ENCODE measurements at places on chromosomes 7 and 10.

DNA sequence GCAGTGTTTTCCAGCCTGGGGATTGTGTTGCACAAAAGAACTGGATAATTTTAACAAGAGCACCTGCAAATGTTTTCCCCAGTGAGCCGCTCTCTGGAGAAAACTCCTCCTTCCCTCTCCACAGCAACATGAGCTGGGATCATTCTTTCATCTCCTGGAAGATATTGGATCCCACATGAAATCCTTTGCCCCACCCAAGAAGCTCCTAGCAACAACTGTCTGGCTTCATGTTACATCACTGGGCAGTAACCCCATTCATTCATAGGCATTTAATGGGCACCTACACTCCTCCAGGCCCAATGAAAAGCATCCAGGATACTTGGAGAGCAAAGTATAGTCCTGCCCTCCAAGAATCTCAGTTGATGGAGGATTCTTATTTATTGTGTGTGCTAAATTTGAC is 27.2 kb downstream of the LSM5 start:
- no peak for ATAC-seq

GRCh38 chr10:32379318-32379949 is 32.5 kb upstream of the EPC1 start:
- ATAC-seq: peak; percentile 66

- no peak for ATAC-seq
Measured at GRCh38 chr10:4028027-4028471, 243.0 kb upstream of the KLF6 start.

- ATAC-seq: no peak
Measured at GRCh38 chr7:148289630-148290029, 300.9 kb upstream of the C7orf33 start.

GRCh38 chr10:6917125-6917524 is 337.0 kb upstream of the PRKCQ start:
- ATAC-seq: no peak

DNA sequence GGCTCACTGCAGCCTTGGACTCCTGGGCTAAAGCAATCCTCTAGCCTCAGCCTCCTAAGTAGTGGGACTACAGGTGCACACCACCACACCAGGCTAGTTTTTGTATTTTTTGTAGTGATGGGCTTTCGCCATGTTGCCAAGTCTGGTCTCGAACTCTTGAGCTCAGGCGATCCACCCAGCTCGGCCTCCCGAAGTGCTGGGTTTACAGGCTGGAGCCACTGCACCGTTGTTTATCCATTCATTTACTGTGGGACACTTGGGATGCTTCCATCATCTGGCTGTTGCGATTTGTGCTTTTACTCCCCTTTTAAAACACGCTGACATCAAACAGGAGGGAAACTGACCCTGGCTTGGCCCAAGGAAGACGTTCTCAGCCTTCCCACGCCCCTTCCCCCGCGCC is 30.5 kb upstream of the SMARCD3 start:
- no peak for ATAC-seq

DNA sequence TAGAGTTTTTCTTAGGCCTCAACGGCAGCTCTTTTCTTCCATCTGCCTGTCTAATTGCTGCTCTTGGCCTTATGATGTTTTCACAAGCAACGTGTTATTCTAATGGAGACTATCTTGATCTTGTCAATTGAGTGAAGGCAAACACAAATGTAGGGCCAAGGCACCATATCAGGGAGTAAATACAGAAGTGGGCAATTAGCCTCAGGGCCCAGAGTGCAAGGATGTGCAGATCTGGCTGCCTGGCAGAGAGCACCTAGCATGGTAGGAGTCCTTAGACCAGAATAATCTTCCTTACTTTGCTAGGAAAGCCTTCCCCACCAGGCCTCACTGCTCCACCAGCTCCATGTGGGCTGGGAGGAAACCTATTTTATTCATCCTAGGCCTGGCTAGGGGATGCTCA is 590.9 kb downstream of the LRMDA start:
- ATAC-seq: no peak
